Neural progenitor cell (in vitro differentiated cells): ENCODE measurements at places on chromosomes 12 and 14.

- DNase-seq, result no peak
Observed at GRCh38 chr14:34629344-34629656, 648 bp downstream of the SNX6 start.

GRCh38 chr12:126952096-126953007, 1314.6 kb upstream of the TMEM132C start:
- peak; percentile 52 for DNase-seq

DNA sequence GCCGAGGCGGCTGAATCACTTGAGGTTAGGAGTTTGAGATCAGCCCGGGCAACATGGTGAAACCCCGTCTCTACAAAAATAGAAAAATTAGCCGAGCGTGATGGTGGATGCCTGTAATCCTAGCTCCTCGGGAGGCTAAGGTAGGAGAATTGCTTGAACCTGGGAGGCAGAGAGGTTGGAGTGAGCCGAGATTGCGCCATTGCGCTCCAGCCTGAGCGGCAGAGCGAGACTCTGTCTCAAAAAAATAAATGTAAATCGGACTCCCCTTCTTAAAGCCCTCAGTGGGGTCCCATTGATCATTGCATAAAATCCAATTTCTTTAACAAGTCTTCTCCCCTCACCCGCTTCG, 908 bp downstream of the TDP1 start:
- DNase-seq, result peak; percentile 7

GRCh38 chr12:95633049-95633731, 81.9 kb upstream of the USP44 start:
- DNase-seq, result no peak

DNA sequence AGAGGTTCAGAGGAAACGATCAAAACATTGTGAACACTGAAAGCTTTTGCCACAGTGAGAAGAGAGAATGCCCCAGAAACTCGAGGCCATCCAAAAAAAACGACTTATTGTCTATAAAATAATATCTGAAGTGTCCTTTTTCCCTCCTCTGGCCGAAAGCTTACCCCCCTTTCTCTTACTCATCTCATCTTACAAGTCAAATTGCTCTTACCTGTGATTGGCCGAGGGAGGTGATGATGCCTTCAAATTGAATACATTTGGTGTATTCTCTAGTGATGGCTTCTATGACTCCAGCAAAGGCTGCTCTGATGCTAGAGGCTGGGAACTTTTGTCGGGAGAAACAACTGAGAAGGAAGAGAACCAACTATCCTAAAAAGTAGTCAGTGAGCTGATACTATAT, 90.7 kb downstream of the PTCSC3 start:
- DNase-seq, result no peak

DNA sequence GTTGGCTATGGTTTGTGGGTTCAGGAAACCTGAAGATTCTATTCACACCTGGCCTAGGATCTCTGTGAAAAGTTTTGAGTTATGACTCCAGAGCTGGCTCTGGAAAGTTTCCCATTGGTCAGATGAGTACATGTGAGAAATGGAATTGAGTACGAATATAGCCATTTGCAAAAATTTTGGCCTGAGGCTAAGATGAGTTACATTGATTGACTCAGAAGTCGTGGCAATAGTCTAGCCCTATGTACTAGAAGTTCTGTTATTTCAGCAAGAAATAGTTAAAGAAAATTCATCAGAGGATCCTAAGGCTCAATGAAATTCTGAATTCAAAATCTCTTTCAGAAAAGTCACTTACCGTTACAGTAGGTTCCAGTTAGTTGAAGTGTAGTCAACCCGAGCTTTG, 109.9 kb downstream of the PTCSC3 start:
- no peak for DNase-seq

GRCh38 chr14:70893858-70894291, 13.4 kb upstream of the PCNX1 start:
- DNase-seq, result no peak

DNA sequence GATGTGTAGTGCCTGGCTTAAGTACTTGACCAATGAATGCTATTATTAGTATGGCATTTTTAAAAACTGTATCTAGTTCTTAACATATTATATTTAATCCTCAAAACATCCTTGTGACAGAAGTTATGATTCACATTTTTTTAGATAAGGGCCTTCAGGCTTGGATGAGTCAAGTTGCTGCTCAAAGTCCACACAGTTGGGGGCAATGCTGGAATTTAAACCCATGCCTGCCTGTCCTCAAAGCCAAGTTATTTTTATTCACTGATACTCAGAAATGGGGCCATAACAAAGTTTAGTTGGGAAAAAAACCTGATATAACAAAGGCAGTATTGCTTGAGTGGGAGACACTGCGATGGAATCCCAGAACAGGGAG, 50.6 kb downstream of the RFX4 start:
- DNase-seq, result no peak

DNA sequence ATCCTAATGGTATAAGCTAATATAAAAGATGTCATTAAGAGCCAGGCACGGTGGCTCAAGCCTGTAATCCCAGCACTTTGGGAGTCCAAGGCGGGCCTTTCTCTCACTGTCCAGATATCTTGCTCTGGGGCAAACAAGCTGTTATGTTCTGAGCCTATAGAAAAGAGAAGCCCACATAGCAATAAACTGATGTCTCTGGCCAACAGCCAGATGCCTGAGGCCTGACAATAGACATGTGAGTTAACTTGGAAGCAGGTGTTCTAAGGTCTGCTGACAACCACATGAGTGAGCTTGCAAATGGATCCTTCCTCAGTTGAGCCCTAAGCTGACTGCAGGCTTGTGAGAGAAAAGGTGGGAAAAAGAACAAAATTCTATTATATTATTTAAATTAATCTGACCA, 25.0 kb downstream of the YAF2 start:
- DNase-seq, result no peak

GRCh38 chr14:55051165-55051422, 353 bp upstream of the MAPK1IP1L start:
- DNase-seq, result no peak

DNA sequence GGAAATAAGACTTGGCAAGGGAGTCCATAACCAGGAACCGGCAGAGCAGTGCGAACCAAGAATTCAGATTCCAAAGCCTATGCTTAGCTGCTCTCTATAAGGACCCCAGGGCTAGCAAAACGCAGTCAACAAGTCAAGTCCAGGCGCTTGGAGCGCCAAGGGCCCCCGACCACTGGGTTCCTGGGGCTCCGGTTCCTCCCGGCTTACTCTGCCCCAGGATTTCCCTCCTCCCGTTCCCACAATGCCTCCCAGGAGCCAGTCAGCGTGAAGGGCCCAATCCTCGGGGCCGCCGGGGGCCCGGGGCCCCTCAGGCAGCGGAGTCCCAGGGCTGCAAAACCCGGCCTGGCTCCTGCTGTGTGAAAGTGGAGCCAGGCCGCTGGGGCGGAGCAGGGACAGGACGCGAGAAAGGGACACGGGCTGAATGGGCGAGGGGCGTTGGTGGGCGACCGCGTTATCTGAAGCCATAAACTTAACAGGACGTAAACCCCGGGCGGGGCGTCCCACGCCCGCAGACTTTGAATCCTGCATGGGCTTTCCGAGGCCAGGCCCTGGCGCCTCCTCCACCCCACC, 1.5 kb downstream of the KRT8 start:
- DNase-seq, result peak; percentile 96

DNA sequence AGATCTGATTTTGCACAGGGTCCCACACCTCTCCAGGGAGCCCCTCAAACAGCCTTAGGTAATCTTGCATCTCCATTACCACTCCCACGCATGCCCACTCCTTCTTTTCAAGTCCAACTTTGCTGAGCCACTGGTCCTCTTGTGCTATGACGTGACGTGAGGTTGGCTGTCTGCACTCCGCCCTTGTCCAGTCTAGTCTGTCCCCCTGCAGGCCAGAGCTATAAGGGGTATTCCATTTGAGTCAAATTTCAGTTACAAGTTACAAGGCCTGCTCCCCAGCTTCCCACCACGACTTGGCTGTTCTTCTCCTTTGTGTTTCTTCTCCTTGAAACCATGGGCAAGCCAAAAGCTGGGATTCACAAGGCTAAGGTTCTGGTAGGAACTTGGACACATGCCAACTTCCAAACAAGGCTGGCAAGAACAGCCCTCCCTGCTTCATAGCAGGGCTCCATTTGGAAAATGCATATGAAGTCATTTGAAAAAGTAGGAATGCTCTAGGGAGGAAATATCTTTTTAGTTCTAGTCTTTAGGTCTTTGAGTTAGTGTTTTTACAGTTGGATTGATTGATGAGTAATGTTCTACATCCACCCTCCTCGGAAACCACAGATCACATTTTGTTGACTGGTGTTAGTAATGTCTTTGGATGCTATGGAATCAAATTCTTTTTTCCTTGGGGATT, 49.1 kb downstream of the KCNA1 start:
- DNase-seq, result no peak

DNA sequence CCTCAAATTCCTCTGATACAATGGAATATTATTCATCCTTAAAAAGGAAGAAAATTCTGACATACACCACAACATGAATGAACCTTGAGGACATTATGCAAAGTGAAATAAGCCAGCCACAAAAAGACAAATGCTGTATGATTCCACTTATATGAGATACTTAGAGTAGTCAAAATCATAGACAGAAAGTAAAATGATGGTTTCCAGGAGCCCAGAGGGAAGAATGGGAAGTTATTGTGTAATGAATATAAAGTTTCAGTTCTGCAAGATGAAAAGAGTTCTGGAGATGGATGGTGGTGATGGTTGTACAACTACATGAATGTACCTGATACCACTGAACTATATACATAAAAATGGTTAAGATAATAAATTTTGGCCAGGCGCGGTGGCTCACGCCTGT, 18.3 kb downstream of the VWF start:
- DNase-seq, result no peak

- DNase-seq, result no peak
Observed at GRCh38 chr12:108806346-108806745, 51.0 kb downstream of the SSH1 start.

- no peak for DNase-seq
Observed at GRCh38 chr12:12523229-12523628, 39.4 kb downstream of the DUSP16 start.

DNA sequence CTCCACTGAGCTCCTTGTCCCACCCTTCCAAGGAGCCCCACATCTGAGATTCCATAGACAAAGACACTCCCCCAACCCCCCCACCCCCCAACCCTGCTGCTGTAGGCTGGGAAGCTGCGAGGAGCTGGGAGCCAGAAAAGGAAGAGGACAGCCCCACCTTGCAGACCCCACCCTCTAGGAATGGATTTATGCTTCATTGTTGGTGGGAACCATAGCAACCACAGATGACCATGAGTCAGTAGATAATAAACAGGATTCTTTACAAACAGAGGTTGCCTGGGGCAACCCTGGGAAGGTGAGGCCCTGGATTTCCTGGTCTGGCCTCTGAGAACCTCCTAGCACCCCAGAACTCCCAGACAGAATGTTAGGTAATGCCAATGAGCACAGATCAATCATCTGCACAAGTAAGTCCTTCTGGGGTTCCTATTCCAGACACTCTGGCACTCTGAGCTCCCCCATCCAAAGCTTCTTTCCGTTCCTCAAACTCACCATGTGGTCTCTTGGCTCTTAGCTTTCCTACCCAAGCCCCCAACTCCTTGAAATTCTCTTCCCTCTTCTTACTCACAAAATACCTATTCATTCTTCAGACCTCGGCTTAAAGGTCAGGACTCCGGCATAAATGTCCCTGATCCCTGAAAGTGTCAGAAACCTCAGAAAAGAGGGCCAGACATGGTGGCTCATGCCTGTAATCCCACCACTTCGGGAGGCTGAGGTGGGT, 15.2 kb upstream of the PLEKHG6 start:
- DNase-seq, result no peak

DNA sequence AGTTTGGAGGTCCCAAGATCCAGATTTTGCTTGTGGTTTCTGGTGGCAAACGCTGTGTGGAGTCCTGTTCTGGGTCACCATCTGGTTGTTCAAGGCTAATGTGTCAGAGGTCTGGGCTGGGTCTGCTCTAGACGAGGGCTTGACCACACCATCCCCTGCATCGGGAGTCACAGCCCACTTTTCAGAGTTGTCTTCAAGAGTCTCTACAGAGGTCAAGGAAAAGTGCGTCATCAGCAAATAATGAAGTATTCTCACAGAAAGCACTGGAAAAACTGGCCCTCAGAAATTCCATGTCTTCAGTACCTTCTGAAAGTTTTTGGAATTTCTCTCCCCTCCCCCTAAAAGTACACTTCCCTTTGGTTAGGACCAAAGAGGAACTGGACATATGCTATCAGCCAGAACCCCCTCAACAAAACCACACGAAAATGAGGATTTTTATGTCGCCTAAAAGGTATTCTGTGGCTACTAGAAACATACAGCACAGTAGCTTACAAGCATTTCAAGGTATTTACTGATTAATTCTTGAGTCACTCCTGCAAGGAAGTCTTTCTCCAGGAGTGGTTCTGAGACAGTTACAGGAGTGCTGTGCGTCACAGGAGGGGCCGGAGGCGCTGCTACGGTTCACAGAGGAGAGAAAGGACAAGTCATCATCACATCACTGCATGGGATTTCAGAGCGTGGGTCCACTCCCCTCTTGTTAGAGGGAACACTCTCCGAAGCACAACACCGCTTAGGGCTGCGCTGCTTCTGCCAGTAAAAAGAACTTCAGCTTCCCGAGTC, 35.4 kb downstream of the RAD52 start:
- DNase-seq, result no peak

DNA sequence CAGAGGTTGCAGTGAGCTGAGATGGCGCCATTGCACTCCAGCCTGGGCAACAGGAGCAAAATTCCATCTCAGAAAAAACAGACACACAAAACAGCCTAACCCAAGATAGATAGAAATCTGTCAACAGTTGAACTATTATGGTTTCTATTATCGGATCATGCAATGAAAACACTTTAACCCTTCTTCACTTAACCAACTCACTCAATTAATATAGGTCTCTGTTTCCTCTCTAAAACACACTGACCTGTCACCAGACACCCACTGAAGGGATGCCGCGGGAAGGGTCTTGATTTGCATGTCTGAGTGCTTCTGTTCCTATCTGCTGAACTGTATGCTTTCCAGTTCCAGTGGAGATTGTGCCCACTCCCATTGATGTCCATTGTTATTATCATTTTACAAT, 38.0 kb upstream of the NUDT4 start:
- no peak for DNase-seq

DNA sequence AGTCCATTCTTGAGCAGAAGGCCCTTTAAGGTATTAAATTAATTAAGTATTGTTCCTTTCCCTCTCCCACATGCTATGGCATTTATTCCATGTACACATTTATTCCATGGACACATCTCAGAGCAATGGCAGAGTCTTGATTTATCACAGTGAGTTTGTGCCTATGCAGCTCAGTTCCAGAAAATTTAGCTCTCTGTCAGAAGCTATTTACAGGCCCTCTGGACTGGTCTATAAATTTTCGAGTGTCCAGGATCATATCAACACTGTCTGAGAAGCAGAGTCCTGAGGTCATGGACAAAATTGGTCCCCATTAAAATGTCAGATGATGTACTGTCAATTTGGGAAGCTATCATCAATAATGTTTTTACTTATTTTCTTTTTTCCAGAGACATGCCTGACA, 65.5 kb downstream of the TTC7B start:
- no peak for DNase-seq
